ENCODE measurements at places on chromosomes 11 and 22.
A peak's percentile ranks its signal among the peaks of the same experiment; 100 is the strongest.

DNA sequence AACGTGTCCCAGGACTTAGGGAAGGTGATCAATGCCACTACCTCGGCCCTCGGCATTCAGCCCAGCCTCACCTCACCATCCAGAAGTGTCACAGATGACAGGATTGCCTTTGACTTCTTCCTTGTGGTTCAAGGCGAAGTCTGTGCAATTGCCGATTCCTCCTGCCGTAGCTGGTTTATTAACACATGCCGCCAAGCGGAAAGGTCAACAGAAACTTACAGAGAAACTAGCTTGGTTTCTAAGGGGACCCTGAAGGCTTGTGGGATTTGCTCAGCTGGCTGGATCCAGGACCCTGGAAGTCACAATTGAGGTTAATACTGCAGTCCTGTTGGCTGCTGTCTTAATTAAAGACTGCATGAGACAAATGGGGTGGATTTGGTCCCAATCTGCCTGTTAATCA lies 65.6 kb downstream of the SHANK2 start:
- no peak for DNase-seq

DNA sequence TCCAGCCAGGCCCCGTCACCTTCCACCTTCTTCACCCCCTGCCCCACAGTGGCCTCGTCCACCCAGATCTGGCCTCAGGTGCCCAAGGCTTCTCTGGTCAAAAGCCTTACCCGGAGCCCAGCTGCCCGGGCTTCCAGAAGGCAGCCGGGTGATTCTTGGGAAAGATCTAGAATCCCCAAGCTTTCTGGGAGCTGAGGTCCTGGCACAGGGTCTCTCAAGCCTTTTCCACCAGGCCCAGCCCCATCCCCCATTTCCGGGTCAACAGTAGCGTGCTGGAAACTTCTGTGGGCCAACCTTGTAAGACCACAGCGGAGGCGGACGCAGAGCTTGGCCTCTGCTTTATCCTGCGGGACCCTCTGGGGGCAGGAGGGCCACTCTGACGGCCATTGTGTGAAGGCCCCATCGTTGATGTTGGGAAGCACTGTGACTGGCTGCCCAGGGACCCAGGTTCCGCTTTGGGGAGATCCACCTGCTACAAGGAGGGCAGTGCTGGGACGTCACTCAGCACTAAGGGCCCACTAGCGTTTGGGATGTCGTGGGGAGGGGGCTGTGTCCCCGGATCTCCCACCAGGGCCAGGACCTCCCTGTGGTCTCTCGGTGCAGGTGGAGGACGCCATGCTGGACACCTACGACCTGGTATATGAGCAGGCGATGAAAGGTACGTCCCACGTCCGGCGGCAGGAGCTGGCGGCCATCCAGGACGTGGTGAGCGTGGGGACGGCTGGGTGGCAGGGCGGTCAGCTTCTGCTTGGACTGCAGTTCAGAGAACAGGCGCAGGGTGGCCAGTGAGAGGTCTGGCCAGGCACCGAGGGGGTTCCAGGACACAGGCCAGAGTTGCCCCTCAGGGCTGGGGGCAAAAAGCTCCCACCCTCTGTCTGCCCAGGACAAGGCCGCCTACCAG lies 11.5 kb downstream of the TSPAN32 start:
- DNase-seq: no peak

DNA sequence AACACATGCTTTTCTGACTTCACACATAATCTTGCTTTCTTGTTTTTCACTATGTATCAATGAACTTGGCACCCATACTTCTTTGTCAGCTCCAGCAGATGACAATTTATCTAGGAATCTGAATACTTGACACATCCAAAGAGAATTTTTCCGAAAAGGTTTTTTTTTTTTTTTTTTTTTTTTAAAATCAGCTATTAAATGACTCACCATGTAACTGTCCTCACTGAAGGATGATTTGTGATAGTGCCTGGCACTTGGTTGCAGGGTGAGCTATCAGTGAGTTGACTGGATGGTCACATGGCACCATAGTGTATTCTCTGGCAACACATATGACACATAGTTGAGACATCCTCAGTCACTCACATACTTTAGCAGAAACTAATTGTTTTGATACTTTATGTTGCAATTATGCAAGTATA lies 133.4 kb upstream of the E2F8 start:
- DNase-seq: no peak

GRCh38 chr11:108732395-108732794 lies 67.5 kb downstream of the DDX10 start:
- DNase-seq: no peak

DNA sequence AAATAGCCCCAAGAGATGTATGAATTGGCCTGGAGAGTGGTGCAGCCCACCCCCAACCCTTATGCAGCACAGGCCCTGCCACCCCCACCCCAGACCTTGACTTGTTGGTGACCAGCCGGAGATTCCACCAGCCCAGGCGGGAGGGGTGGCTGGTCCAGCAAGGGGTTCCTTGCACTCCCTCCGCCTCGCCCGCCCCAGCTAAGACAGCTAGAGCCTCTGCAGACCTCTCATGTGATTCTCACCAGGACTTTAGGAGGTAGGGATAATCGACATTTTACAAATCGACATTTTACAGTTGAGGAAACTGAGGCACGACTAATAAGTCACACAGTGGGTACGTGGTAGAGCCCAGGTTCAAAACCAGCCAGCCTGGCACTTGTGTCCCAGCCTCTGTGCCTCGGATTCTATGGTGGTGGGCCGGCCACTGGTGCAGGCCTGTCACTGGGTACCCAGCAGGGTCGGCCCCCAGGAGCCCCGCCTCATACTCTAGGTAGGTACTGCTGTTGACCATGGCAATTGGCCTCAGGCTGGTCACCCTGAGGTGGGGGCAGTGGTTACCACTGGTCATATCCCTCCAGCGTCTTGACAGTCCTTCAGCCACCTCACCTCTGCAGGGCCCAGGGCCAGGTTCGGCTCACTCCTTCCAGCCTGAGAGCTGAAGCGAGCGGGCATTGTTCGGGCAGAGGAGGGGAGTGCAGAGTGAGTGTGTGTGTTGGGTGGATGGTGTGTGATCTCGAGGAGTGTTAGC lies 35.0 kb upstream of the MYRF start:
- no peak for DNase-seq

GRCh38 chr22:35688913-35689675 lies 28.6 kb upstream of the APOL5 start:
- no peak for DNase-seq

GRCh38 chr11:9330387-9331384 lies 16.3 kb upstream of the TMEM41B start:
- peak; percentile 82 for DNase-seq

GRCh38 chr11:56207790-56208189 lies 26.3 kb downstream of the OR5T2 start:
- DNase-seq: no peak

DNA sequence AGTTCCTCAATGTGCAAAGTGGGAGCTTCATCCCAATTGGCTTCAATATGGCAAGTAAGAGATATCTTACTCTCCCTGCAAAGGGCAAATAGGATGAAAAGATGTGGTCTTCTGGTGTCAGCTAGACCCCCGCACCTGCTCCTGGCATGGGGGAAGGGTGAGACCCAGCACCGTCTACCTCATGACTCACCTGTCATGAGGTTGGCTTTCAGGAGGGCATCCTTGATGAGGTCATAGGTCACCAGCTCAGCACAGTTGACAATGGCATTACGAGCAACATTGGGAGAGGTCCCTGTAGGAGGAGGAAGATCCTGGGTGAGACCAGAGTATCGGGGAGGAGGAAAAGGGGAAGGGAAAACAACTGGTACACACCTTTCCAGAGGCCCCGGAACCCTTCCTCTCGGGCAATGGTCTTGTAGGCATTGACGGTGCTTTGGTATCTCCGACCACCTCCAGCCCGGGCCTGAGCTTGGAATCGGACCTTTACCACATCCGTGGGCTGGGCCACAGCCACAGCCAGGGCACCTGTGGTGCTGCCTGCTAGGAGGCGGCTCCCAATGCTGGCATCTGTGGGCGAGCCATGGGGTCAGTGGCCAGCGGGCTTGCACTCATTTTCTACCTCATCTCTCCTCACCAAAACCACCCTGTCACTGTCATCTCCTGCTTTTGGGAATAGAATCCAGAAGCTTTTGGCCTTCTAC lies 6.0 kb downstream of the UCP2 start:
- DNase-seq: no peak

GRCh38 chr11:125078016-125078415 lies 14.9 kb downstream of the SLC37A2 start:
- no peak for DNase-seq

DNA sequence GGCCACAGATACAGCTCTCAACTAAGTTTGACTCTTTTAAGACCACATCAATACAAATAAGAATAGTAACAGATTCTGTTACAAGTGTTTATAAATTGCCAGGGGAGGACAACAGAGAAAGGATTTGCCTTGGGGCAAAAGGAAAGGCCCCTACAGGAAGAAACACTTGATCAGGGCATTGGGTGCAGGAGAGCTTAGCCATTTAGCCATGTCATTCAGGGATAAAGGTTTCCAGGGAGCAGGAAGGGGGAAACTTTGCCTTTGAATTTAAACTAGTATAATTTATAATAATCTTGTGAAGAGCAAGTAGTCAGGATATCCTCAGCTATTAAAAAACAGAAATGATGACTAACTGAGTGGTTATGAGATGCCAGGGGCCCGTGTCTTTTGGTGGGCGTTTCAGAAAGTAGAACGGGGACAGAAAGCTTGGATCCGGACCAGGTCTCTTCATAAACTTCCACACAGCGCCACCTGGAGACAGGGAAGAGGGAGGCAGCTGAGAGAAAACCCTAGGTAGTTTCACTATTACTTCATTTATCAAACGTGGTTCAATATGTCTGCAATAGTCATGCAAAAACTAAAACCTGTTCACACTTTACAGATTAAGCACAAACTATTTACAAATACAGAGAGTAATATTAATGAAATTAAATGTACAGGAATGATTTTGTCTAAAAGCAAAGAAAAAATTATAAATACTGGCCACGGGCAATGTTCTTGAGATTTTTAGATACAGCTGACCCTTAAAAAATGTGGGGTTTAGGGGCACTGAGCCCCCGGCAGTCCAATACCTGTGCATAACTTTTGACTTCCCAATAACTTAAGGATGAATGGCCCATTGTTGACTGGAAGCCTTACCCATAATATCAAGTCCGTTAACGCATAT lies 11.0 kb upstream of the SLC5A4 start:
- DNase-seq: peak; percentile 34

- no peak for DNase-seq
Measured at GRCh38 chr11:11351042-11351586, 1.9 kb downstream of the CSNK2A3 start.

GRCh38 chr11:44223238-44223637 lies 86.7 kb downstream of the ALX4 start:
- DNase-seq: no peak

- no peak for DNase-seq
Measured at GRCh38 chr11:47606731-47607130, 12.5 kb upstream of the C1QTNF4 start.

- DNase-seq: no peak
Measured at GRCh38 chr22:19109198-19110063, 12.8 kb downstream of the DGCR2 start.

DNA sequence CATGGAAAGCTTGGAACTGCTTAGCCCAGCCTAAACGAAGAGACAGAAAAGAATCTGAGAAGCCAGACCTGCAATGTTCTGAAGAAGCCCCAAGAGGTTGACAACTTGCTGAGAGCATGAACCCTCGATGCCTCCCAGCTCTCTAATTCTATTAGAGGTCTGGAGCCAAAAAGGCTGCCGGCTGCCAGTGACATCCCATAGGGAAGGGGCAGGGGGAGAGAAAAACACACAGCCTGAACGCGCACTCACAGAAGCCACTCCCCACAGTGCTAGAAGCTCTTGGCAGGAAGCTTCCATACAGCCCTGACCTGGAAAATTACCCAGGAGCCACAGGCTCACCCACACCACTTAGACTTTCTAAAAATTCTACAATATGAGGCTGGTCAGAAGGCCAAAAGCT lies 18.3 kb downstream of the POLDIP3 start:
- DNase-seq: no peak

- DNase-seq: no peak
Measured at GRCh38 chr11:116166573-116167465, 606.0 kb downstream of the BUD13 start.

GRCh38 chr22:26314171-26314570 lies 114.9 kb upstream of the ASPHD2 start:
- no peak for DNase-seq

DNA sequence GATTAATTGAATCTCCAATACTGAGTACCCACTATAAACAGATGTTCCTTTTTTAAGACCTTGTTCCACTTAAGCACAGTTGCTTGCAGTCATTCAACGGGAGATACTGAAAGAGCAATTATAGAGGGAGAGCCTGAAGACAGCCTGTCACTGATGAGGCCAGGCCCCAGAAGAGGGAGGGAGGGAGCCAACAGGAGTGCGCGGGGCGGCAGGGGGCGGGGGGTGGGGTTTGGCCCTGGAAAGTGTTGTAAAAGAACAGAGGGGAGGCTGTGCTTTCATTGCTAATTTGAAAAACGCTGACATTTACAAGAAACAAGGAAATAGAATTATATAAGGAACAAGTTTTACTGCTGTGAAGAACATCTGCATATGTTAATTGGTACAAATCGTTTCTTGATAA lies 53.1 kb downstream of the MAP6 start:
- no peak for DNase-seq

DNA sequence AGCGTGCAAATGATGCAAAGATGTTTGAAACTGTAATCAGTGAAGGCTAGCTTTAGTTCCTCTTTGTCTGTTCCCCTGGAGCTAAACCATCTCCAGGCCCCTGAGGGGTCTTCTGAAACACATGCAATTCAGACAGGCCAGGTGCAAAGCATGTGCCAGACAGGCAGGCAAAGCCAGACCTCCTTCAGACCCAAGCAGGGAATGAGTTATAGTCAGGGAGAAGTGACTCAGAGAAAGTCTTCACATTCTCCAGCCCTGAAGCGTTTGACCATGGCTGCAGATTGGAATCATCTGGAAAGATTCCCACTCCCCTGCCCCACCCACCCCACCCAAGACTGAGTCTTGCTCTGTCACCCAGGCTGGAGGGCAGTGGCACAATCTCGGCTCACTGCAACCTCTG lies 187.0 kb upstream of the ISX start:
- no peak for DNase-seq

DNA sequence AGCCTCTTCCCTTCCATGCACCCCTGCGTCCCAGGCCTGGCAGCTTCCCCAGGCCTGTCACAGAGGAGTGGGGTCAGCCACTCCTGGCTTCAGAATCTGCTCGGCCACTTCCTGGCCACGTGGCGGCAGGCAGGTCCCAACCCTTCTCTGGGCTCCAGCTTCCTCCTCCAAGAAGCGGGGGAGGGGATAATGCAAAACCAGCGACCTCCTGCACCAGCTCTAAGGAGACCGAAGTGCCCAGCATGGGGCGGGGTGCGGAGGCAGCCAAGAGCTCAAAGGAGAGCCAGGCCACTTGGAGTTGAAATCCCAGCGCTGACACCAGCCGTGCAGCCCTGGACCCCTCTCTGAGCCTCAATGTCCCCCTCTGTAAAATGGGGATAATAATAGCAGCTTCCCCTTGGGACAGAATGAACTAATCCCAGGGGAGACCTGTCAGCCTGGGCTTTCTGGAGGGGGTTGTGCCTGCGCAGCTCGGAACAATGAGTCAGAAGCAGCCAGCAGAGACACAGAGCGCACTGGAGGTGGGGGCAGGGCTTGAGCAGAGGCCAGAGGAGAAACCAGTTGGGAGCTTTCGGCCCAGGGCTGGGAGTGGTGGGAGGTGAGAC lies 22.8 kb upstream of the PICK1 start:
- peak; percentile 45 for DNase-seq
